ENCODE measurements at places on chromosomes 12 and 14.

DNA sequence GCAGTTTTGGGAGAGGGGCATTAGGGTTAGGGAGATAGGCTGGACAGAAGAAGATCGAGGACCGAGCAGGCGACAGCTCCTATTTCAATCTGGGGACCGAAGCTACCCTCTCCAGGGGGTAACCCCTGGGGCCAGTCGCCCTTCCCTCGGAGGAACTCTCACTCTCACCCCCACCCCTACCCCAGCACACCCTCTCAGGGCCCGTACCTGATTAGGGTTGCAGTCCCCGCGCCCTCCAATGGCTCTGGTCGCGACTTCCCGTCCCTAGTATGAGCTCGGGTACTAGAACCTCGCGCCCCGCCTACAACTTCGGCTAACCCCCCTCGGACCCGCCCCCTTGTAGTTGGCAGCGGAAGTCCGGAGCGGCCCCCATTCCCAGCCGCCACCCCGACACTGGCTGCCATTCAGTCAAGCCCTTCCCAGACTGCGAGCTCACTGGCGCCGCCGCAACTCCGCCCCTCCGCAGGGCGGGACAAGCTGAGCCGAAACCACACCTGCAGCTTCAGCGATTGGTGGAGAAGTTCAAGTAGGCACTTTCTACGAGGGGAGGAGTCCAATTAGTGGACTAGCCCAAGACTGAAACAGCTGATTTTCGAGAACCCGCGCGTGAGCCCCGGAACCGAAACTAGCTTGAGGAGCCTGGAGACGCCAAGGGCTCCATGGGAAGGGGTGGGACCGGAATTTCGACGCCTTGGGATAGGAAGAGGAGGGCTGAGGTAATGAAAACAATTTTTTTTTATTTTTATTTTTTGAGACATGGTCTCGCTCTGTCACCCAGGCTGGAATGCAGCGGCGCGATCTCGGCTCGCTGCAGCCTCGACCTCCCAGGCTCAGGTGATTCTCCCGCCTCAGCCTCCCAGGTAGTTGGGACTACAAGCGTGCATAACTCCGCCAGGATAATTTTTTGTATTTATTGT is at the start of gene STAT2:
TSS of gene STAT2 (minus strand) at position 257 of the 917 bp plus-strand sequence. CDS start 3,536 bp downstream, outside the sequence.
- DNase-seq = peak; percentile 100

GRCh38 chr12:95940514-95940913 is 1.9 kb downstream of the CCDC38 start:
- DNase-seq = no peak

- no peak for DNase-seq
Observed at GRCh38 chr12:128190614-128191013, 76.4 kb upstream of the TMEM132C start.

- peak; percentile 43 for DNase-seq
Observed at GRCh38 chr12:2613326-2614073, 181.3 kb upstream of the FKBP4 start.

GRCh38 chr12:11397366-11397765 is 2.0 kb upstream of the PRB2 start:
- no peak for DNase-seq

DNA sequence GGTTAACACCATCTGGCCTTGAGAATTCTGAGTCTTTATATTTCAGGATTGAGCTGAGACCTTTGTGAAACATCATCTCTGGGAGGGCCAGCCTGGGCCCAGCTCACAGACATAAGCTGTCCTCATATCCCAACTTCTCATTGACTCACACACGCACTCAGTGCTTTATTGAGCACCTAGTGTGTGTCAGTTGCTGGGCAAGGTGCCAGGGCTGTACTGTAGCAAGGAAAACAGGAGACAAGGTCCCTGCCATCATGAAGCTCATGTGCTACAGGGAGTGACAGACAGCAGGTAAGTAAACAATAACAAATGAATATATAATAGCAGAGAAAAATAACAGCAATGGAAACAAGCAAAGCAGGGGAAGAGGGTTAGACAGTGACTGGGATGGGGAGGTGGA is 30.5 kb upstream of the CCDC63 start:
- DNase-seq = no peak

DNA sequence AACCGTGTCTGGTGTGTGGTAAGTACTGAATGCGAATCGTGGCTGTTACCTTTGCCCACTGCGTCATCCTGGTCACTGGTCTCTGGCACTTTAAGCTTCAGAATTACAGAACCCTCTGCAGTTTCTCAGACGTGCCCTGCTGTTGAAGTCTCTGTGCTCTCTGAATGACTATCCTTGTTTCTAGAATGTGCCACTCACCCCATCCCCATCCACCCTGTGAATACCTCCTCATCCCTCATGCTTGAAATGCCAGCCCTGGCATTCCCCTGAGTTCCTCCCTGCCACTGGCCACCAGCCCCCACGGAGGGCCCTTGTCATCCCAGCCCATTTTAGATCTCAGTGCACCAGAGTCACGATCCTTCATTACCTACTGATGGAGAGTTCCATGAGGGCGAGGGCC is 21.3 kb downstream of the TPCN1 start:
- DNase-seq = no peak

GRCh38 chr14:65290830-65291229 is 121.7 kb upstream of the FUT8 start:
- peak; percentile 66 for DNase-seq

GRCh38 chr14:39217214-39217879 is 16.4 kb upstream of the MIA2 start:
- no peak for DNase-seq

GRCh38 chr12:26118308-26118707 is 6.5 kb downstream of the BHLHE41 start:
- DNase-seq = no peak

- DNase-seq = no peak
Observed at GRCh38 chr12:115191342-115191741, 507.4 kb upstream of the TBX3 start.

DNA sequence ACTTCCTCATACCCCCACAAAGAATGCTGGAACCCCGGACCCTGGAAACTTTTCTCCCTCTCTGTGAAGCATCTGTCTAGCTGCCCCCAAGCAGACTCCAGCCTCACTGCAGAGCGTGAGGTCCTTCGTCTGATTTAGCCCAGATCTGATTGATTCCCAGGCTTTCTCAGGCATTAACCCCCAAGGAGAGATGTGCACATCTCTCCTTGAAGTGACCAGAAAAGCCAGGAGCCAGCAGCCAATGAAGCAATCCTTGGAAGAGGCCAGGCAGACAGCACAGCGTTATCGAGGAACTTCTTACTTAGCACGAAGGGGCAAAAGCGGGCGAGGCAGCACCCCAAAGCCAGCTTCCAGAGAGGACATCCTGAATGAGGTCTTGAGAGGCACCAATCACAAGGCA is 100.7 kb downstream of the ZFP36L1 start:
- DNase-seq = no peak

DNA sequence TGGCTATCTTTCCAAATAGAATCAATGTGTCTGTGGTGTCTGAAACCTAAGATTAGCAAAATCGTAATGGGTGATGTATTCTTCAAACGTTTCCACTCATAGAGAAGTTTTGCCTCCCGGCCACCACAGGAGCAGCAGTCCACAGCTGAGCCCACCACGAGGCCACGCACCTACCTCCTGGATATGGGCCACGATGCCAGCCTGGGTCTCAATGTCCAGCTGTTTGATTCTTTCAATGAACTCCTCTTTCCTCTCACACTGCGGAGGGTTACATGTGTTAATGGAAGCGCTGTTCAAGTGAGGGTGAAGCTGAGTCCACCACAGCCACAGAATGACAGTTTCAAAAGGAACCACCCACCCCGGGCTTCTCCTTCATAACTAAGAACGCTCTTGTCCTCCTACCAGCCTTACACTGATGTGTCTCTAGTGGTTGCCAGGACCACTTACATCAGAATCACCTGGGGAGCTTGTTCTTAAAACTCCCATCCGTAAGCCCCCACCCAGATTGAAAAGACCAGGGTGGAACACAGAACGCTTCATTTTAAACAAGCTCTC is 75.3 kb downstream of the CCDC88C start:
- no peak for DNase-seq

DNA sequence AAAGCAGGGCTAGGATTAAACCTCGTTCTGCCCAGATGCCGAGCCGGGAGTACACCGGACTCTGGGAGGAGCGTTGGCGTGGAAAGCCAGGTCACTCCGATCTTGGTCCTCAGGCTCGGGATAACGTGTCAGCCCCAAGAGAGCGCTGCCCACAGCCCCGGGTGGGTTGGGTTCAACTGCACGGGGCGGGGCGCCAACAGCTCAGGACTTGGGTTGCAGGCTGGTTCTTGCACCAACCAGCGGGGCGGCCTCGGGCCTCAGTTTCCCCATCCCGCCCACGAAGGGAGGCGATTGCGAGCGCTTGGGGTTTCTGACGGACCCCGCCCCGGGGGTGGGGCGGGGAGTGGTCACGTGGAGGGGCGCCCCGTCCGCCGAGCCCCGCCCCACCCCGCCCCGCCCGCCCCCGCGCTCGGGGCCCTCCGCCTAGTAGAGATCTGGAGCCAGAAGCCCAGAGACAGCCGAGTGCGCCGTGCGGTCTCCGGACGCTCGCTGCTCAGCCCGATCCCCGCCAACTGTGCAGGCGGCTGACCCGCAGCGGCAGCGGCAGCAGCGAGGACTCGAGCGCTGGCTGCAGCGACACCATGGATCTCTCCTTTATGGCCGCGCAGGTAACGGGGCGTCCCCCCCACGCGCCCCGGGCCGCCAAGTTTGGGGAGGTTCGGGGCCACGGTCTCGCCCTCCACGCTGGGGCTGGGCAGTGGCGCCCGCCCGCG is at the start of gene C14orf132:
TSS of gene C14orf132 (plus strand) at position 443 of the 713 bp plus-strand sequence. CDS start at position 582, 139 bp downstream.
- peak; percentile 44 for DNase-seq

DNA sequence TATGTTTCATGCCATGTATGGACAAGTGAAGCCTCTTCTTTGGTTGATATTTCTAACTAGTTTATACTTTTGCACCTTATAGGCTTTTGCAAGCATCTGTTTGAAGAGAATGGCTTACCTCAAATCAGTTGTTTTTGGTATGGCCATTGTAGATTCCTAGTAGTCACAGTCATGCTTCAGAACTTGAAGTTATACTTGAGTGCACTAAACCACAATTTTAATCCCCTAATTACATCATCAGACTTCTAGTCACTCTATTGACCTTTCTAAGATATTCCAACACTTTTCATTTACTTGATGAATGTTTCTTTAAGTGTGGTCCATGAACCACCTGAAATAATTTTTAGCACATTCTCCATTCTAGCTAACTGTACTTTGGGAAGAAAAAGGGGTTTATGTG is 18.6 kb upstream of the KLRB1 start:
- DNase-seq = no peak

DNA sequence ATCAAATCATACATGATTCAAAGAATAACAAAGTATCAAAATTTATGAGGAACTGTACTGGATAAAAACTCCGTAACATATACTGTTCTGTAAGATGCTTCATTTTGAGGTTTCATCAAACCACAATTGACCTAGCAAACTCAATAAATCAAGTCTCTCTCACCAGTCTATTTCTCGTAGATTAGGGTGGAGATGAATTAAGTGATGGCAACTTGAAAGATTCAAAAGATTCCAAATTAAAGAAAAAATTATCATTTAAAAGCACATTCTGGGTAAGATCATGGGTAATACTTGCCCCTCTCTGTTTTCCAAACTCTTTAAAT is 74.4 kb downstream of the PAPLN start:
- DNase-seq = no peak

GRCh38 chr12:47388712-47389111 is 309.0 kb upstream of the AMIGO2 start:
- DNase-seq = no peak

DNA sequence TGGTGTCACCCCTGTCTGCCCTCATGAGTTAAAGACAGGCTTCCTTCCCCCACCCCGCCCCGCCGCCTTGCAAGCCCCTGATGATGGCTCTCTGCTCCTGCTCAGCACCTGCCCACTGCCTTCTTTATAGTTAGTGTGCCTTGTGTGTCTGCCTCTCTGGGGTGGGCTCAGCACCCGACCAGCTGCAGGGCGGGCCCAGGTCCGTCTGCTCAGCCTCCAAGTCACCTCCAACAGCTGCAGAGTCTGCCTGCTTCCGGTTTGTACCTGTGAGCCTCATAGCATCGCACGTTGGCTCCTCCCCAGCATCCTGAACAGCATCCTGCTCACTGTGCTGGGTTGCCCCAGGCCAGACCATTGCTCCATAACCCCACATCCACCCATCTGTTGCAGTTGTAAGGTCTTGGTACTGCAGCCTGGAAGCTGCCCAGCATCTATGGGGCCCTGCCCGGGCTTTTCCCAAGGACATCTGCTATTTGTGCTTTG is 3.5 kb downstream of the TGFB3 start:
- DNase-seq = no peak

DNA sequence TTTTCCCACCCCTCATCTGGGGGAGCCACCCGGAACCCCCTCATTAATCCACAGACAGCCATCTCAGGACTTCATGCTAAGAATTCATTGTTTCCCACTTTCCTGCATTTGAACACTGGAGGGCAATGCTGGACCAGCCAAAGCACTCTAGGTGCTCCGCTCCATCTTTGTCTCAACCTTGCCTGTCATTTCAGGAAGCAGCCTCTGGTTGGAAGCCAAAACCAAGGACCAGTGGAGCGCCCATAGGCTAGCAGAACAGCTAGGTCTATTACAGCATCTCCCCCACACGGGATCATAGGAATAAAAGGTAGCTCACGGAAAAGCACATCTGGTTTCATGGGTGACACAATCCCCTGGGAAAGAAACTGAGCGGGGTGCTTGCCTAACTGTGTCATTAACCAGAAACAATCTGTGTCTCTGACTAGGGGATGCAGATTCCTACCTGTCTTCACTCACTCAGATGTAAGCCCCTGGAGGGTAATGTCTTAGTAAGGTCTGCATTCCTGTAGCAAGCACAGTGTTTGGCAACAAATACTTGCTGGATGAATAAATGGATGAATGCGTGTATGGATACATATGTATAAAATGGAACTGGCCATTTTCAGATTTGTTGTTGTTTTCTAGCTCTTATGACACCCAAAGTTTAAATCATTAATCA is 197.0 kb downstream of the DAD1 start:
- DNase-seq = no peak

GRCh38 chr12:123076604-123077297 is 74.1 kb downstream of the PITPNM2 start:
- peak; percentile 74 for DNase-seq

DNA sequence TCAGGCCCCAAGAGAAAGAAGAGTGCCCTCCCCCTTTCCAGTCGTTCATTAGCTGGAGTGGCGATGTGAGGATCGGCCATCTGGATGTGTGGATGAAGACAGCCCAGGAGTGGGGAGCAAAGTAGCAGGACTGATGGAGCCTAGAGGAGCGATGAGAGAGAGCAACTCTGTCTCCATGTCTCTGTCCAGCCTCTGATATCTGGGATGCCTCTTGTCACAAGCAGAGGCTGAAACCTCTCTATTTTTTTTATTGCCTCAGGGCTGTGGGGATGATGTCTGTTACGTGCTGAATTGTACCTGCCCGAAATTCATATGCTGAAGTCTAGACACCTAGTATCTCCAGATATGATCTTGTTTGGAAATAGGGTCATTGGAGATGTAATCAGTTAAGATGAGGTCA is 2.7 kb downstream of the SERPINA11 start:
- DNase-seq = no peak
